Fibroblast of lung (primary cell): ENCODE measurements at places on chromosomes 5 and 9. TPM values are rescaled to one million over a fixed set of nuclear protein-coding genes. Genes with fewer than 3 reads are reported as not detected.

- peak; percentile 44 for DNase-seq
Observed at GRCh38 chr5:108257996-108258395, 123.9 kb downstream of the FBXL17 start.

- DNase-seq = peak; percentile 65
Observed at GRCh38 chr9:114155263-114155994, at the start of gene COL27A1. TSS of gene COL27A1 (plus strand) at chr9:114155537. CDS start at chr9:114155951, 414 bp downstream.

WDR31 gene
- total RNA-seq = 3.1 and 4.0 TPM in 2 replicates

IL13 gene
- total RNA-seq = not detected in 2 replicates

GRCh38 chr5:64822320-64822719 is 53.6 kb downstream of the CWC27 start:
- DNase-seq = no peak

DNA sequence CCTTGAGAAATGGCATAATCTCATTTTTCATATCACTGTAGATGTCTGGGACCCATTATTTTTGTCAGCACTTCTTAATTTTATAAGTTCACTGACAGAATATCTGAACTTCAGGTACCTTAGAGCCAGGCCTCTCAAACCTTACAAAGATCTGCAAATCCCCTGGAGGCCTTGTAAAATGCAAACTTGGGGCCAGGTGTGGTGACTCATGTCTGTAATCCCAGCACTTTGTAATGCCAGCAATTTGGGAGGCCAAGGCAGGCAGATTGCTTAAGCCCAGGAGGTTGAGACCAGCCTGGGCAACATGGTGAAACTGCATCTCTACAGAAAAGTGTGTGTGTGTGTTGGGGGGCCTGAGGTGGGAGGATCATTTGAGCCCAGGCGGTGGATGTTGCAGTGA is 30.8 kb downstream of the RASGRF2 start:
- no peak for DNase-seq

- DNase-seq = peak; percentile 55
Observed at GRCh38 chr5:32908641-32909040, 197.5 kb downstream of the NPR3 start.

DNA sequence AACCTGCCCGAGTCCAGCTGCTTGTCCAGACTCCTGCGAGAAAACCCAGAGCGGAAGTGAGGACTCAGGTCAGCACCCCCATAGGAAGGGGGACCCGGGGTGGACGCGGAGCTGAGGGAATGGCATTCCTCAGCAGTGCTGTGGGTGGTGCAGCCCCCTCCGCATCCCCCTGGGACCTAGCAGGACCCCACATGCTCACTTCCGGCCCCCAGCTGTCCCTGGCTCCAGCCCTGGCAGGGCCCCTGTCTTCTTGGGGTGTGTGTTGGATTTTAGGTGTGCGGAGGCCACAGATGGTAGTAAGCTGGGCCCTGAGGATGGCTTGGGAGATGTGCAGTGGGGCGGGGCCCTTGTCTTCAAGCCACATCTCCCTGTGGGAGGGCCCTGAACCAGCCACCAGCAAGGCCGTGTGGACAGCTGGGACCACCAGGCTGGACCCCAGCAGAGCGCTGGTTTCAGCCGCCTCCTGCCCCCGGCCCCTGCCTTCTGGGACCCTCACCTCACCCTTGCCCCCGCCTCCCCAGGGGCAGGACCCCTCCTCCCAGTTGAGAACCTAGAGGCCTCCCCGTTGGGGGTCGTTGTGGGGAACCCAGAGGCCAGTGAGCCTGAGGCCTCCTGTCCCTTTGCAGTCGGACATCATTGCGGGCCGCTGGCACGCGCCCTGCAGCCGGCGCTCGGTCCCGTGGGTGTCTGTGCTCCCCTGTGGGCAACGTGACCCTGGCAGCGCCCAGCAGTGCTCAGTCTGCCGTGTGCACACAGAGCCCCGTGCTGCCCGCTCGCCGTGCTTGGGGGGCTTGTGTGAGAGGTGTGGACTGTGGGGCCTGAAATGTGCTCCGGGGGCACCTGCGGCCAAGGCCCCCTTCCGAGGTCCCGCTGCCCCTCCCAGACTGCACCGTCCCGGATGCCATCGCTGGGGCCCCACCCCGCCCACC is 10.8 kb upstream of the SLC9A3 start:
- no peak for DNase-seq

DNA sequence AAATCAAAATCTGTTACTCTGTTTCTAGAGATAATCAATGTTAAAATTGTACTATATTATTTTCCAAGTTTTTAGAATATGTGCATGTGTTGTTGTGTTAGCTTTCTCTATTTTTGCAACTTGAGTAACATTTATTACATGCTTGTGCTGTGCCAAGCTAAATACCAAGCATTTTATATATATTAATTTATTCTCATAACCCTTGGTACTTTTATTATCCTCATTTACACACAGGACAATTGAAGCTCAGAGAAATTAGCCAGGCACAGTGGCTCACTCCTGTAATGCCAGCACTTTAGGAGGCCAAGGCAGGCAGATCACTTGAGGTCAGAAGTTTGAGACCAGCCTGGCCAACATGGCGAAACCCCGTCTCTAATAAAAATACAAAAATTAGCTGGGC is 254.0 kb upstream of the DMRT1 start:
- DNase-seq = no peak

IFNB1 gene
- under 0.01 and 0.17 TPM in 2 replicates for total RNA-seq

GRCh38 chr5:191949-192690 is 825 bp downstream of the LRRC14B start:
- DNase-seq = no peak

- no peak for DNase-seq
Observed at GRCh38 chr9:76703270-76703669, 61.0 kb upstream of the PCA3 start.

- DNase-seq = no peak
Observed at GRCh38 chr5:58924306-58924705, 341.4 kb downstream of the RAB3C start.

SLC27A6 gene
- 0.17 and 0.26 TPM in 2 replicates for total RNA-seq

DNA sequence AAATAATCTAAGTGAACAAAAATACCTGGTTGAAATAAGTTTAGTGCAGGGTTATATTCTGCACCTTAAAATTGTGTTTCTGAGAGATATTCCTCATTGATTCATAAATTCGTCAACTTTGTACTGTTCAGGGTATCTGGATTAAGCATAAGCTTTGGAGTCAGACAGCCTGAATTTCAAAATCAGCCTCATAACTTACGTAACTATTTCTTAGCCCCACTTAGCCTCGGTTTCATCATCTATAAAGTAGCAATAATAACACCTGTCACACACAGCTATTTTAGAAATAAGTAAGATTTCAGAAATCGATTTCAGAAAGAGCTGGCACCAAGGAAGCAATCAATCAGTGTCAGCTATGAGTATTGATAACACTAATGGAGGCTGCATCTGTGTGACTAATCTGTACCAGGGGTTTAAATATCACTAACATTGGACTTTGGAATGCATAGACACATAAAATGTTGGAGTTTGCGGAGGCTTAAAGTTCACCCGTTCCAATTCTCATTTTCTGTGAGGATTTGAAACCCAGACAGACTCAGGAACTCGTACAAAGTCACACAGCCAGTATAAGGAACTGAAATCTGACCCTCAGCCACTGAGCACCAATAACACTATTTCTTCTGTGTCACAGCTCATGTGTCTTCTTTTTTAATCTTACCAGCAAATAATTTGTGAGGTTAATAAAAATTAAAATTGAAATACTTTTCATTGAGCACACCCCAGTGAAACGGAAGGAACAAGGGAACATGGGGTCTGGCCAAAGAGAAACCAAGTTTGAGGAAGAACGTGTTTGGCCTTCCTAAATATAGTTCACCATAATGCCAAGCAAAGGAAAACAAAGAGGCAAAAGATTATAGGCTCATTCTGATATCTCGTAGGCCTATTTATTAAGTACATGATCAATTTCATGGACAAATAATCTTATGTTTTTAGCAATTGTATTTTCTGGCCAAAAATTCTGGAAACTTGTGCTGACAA is 194.4 kb upstream of the PTGER4 start:
- no peak for DNase-seq

UBTD2 gene
- total RNA-seq = 24.9 and 26.7 TPM in 2 replicates

EQTN gene
- total RNA-seq = not detected in 2 replicates

- DNase-seq = no peak
Observed at GRCh38 chr9:91729558-91729842, 220.5 kb downstream of the ROR2 start.

GRCh38 chr5:151757233-151758140 is 944 bp downstream of the ATOX1 start:
- no peak for DNase-seq

IFNA13 gene
- total RNA-seq = not detected in 2 replicates

GFPT2 gene
- total RNA-seq = 19.3 and 26.7 TPM in 2 replicates

- no peak for DNase-seq
Observed at GRCh38 chr9:89666950-89667349, 62.1 kb downstream of the GADD45G start.

DNA sequence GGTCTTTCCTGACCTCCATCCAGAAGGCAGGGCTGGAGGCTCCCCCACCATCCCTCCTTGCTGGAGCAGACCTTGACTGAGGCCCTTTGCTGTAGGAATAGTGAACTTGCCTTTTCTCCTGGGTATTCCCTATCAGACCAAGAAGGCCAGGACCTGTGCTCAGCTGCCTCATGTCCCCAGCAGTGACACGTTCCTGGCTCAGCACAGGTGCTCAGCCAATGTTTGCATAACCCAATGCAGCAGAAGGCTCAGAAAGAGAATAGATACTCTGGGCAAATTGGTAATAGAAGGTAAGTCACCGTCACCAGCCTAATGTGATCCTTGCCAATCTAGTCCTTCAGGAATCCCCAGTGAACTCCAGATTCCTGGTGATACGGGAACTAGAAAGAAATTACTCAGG is 96.4 kb downstream of the ACTL7B start:
- DNase-seq = no peak

NKD2 gene
- under 0.01 and 0.26 TPM in 2 replicates for total RNA-seq

ARL10 gene
- 9.8 and 11.1 TPM in 2 replicates for total RNA-seq
